ENCODE measurements at places on chromosomes 7 and 10.

GRCh38 chr10:14173706-14174594 lies 156.8 kb downstream of the FRMD4A start:
- no peak for DNase-seq

DNA sequence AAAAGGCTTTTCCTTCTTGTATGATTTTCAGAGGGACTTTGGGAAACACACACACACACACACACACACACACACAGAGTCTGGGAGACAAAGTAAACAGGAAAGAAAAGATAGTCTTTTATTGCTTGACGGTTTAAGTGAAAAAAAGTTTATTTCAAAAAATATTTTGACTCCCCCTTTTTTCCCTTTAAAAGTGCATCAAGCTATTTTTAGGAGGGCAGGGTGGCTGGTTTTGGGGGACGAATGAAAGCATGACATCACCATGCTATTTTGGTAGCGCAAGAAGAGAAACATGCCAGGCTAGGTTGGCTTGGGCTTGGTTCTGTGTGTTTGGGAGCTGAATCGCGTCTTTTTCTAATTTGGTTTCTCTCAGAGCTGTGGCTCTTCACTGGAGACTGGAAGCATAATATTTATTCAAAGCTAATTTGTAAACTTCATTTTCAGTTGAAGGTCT lies 129.2 kb downstream of the BAMBI start:
- no peak for DNase-seq

GRCh38 chr10:51063659-51064535 lies 10.4 kb upstream of the PRKG1 start:
- no peak for DNase-seq

- no peak for DNase-seq
Observed at GRCh38 chr7:135729230-135729629, 1.2 kb upstream of the SLC13A4 start.

GRCh38 chr10:118343115-118343514 lies 991 bp upstream of the FAM204A start:
- DNase-seq: no peak

DNA sequence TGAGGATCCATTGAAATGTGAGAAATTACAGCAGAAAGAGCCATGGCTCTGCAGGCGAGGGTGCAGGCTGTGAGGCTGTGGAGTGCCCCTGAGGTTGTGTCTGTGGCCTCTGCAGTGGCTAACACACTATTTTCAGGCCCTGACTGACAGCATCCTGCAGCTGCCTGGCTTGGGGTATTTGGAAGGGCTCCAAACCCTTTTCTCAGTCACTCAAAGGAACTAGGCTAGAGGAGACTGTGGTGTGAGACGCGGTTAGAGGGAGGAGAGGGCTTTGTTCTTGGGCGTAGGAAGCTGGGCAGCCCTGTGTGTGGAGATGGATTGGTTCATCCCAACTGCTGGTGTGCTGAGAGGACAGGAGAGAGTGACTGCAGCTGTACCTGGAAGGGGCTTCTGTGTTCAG lies 134.9 kb downstream of the RAMP3 start:
- no peak for DNase-seq

- no peak for DNase-seq
Observed at GRCh38 chr10:110411047-110411410, 86.7 kb upstream of the DUSP5 start.

DNA sequence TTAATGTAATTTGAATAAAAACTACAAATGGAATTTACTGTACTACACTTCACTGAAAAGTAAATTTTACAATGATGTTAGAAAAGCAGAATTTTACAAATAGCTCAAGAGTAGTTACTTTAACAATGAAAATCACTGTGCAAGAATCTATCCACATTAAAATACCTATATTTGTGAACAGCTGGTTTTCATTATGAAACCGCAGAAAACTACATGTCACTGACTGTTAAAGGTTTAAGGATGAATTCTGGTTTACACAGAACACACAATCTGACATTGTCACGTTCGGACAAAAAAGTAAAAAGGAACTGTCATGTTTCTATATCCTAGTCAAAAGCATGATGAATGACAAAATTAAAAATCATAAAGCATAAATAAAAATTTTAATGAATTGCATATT lies 415.3 kb upstream of the PRKCQ start:
- DNase-seq: no peak

DNA sequence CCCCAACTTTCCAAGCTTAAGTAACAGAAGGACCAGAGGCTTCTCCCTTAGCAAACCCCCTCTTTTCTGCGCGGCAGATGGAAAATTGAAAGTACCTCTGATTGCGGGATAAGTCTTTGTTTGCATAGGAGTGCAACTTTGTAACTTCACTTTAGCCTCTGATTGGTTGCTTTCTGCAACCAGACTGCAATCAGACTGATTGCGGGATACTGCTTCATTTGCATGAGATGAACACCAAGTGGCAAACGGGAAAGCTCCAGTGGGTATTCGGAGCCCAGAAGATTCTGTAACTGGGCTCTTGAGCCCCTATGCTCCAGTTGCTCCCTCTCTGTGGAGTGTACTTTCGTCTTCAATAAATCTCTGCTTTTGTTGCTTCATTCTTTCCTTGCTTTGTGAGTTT lies 260.6 kb downstream of the BAMBI start:
- no peak for DNase-seq

GRCh38 chr10:91309711-91310110 lies 89.2 kb downstream of the PCGF5 start:
- DNase-seq: no peak

GRCh38 chr7:111108000-111108399 lies 17.1 kb downstream of the LRRN3 start:
- DNase-seq: no peak

DNA sequence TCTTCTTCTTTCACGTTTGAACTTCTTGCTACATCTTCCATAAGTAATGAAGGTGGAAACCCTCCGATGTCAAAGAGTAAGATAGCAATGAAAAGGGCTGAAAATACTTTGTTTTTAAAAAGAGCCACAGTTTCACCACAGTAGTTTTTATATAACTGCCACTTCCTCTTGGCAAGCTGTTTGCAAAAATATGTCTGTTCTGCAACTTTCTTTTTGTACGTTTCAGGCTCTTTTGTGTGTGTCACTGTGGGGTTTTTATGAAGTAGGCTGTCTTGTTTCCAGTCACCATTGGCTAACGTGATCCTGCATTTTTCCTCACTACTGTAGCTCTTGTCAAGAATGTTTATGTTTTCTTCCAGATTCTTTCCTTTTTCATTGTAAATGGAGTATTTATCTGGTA lies 55.6 kb downstream of the SLC16A9 start:
- DNase-seq: no peak

- no peak for DNase-seq
Observed at GRCh38 chr10:125824736-125825135, 1.4 kb downstream of the BCCIP start.

DNA sequence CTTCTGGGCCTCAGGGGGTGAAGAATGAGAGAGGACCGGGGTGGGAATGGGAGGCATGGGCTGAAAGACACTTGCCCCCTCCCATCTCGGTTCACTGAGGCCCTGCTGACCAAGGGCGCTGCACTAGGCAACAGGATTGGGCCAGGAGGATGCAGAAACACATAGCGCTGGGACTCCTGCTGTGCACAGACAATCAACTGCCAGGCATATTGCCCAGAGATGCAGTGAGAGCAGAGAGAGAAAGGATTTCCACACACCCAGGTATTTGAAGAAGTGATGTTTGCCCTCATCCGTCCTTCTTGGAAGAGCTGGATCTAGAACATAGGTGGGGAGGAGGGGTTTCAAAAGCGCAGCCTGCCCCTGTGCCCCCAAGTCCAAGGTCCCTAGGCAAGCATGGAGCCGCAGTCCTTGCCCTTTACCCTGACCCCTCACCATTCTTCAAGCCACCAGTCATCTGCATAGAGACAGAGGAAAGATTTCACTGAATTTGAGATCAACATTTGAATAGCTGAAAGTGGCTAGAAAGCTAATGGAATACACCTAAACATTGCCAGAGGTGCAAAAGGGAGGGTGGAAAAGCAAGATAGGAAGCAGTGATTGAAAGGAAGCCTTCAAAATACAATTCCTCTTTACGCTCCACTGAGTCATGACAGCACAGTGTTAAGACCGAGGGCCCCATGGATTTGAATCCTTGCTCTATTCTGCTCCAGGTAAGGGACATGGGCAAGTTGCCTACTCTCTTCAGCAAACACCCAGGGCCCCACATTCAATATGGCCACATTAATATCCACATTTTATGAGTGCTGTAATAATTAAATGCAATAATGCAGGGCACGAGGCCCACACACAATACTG lies 44.2 kb upstream of the TNS3 start:
- no peak for DNase-seq

DNA sequence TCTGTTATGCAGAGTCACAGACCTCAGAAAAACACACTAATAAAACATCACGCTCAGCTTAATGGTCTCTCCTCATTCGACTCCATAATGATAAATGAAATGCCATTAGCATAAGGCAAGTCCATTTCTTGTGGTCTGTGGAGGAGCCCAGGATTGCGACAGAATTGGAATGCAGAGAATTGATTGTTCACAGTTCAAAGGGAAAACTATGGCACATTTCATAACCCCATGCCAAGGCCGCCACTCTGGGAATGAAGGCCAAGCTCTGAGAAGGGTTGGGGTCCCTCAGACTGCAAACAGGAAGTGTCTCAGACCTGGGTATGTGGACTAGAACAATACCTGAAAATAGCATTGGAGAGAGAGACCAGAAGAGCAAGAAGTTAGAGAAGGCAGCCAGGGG lies 398.9 kb downstream of the ADRA2A start:
- DNase-seq: no peak

DNA sequence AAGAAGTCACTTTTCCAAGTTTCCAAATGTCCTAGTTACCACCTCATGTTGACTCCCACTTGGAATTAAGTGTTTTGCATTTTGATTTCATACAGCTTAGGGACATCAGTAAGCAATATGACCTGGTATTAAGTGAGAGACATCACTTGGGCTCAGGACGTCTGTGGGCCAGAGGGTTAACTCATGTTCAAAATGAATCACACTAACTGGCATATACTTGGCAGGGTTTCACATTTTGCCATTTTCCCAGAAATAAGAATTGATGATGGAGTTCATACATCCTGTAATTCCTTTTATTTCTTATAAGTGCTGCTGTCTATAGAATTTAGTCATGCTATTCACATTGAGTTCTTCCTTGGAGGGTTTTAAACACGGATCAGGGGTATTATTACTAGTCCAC lies 516.5 kb downstream of the PHTF2 start:
- no peak for DNase-seq

DNA sequence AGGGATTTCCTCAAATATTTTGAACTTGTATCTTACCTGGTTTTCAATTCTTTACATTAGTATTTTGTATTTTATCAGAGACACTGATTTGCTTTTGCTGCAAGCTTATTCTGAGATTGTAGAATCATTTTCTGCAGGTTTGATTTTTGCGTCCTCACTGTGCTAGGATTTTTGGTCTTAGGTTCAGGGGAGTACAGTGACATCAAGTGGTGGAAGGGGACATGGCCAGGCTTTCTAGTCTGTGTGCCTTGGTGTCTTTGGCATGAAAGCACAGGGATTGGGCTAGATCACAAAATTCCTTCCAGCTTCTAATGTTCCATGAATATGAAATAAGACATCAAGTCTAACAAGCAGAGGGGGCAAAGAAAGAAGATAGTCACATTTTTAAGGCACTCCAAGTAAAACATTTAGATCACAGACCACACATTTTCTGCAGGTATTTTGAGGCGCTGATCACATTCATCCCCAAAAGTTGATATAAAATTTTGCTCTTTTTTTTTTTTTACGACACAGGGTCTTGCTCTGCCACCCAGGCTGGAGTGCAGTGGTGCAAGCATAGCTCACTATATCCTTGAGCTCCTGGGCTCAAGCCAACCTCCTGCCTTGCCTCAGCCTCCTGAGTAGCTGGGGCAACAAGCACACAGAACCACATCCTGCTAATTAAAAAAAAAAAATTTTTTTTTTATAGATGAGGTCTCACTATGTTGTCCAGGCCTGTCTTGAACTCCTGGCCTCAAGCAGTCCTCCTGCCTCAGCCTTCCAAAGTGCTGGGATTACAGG lies 124.4 kb downstream of the PON1 start:
- DNase-seq: peak; percentile 60

DNA sequence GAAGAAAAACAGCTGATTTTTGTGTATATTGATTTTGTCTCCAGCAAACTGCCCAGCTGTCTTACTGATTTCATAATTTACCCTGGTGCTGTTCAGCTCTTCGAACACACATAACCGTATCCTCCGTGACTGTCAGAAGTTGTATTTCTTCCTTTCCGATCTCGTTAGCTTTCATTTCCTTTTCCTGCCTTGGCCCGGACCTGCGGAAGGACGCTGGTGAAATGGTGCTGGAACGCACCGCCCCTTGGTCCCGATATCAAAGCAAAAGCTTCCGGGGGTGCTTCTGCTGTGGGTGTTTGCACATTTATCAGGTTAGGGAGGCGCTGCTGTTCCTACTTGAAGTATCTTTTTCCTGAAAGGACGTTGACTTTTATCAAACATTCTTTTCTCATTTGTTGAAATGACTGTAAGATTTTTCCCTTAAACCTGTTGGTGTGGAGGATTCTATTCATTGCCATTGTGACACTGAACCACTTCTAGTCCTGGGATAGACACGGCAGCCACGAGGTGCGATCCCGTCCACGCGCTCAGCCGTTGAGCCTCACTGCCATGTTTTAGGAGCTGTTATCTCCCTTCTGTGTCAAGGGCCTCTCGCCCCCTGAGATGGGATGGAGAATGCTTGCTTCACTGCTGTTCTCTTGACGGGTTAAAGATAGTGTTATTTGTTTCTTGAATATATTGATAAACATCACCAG lies 72.6 kb downstream of the FOXL3 start:
- DNase-seq: no peak

- no peak for DNase-seq
Observed at GRCh38 chr10:122306282-122306681, 35.2 kb downstream of the BTBD16 start.

DNA sequence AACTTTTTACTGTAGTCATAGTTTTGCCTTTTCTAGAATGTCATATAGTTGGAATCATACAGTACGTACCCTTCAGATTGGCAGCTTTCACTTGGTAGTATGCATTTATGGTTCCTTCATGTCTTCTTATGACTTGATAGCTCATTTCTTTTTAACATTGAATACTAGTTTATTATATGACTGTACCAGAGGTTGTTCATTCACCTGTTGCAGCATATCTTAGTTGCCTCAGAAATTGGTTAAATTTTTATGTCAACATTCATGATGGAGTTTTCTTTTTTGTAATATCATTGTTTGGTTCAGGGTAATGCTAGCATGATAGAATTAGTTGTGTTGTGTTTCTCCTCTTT lies 94.8 kb upstream of the CDK13 start:
- DNase-seq: no peak

- DNase-seq: no peak
Observed at GRCh38 chr10:33521062-33521461, 186.6 kb upstream of the NRP1 start.

DNA sequence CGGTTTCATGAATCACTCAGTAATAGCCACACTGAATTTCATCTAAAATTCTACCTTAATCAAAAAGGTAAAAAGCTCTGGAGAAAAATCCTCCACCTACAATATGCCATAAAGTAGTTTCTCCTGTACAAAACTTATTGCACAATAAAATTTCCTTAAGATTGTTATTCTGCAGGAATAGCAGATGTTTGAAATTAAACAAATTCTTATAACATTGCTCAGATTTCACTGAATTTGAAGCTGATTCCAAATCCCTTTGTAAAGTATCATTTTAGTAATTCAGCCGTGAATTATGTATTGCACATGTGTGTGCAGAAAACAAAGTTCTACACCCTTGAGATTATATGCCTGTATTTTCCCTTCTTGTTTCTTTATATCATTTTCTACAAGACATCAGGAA lies 123.8 kb downstream of the AMPH start:
- DNase-seq: no peak
